Daoy (cell line): ENCODE measurements at places on chromosomes 13 and 19. TPM values are rescaled to one million over a fixed set of nuclear protein-coding genes. Genes with fewer than 3 reads are reported as not detected.

DNA sequence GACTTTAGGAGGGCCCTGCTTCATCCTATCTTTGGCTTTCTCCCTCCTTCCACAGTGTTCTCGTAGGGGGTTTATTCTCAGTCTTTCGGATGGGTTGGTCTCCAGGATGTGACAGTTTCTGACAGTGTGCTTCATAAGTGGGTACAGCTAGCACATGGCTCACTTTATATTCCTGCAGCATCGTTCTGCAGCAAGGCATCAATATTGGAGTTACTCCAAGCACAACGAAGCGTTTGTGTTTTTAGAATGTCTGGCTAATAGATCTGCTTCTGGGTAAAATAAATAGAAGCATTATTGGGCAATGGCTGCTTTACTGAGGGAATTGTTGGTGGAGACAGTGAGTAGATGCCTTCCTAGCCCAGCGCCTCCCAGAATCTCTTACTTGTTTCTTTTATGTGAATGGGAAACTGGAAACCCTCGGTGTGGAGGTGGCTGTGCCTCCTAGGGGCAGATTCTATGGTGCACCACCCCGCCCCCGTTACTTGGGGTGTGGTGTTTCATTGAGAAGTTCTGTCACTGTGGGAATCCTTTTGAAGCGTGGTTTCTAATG is 2.0 kb downstream of the FARP1 start:
- peak; percentile 56 for DNase-seq

GRCh38 chr19:16462757-16463250 is 9.0 kb downstream of the EPS15L1 start:
- peak; percentile 65 for DNase-seq

The SIPA1L3 gene
- total RNA-seq = 6.0 and 13.4 TPM in 2 replicates

The KIR2DL3 gene
- not detected in 2 replicates for total RNA-seq
